ENCODE measurements at places on chromosomes 12 and 14. TPM values are rescaled to one million over a fixed set of nuclear protein-coding genes. Genes with fewer than 3 reads are reported as not detected.

Gene GLT1D1
- total RNA-seq: 7.0 TPM

Gene KLRG1
- 10.5 TPM for total RNA-seq

Gene STXBP6
- total RNA-seq: 6.3 TPM

Gene TAMALIN
- total RNA-seq: 5.4 TPM

Gene NEUROD4
- 9.9 TPM for total RNA-seq

Gene FLRT2
- 102 TPM for total RNA-seq

Gene ADAM21
- 0.18 TPM for total RNA-seq

Gene LRRC43
- total RNA-seq: 1.9 TPM

Gene SERPINA10
- total RNA-seq: not detected

Gene OR10P1
- total RNA-seq: not detected

Gene POTEM
- total RNA-seq: not detected

Gene ASCL4
- total RNA-seq: not detected

Gene TTC6
- 2.4 TPM for total RNA-seq

Gene SOS2
- 68.7 TPM for total RNA-seq

Gene BMAL2
- 12.9 TPM for total RNA-seq

Gene ASIC1
- total RNA-seq: 20.5 TPM

Gene ART4
- total RNA-seq: 0.09 TPM

Gene SMCO2
- total RNA-seq: not detected

Gene GPR84
- 0.36 TPM for total RNA-seq

Data from cerebellum (tissue), 4 donors.